ENCODE measurements at places on chromosomes 7 and 10.

DNA sequence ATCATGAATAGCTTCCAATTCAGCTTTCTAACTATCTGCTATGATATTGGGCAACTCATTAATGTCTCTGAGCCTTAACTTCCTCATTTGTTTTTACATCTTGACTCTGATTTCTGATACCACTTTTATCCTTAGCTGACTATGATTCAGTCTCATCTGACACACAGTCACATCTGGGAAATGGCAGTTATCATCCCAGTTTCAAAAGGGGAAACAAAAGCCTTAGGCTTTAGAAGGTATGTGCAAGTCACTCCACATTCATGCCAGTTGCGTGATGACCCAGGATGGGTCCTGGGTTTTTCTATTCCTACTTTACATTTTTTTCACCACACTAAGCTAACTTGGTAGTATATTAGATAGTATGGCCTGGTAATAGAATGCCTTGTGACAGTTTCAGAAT is 12.7 kb downstream of the SCIN start:
- no peak for DNase-seq

- DNase-seq = no peak
Observed at GRCh38 chr7:101576998-101577397, 52.1 kb downstream of the MYL10 start.

DNA sequence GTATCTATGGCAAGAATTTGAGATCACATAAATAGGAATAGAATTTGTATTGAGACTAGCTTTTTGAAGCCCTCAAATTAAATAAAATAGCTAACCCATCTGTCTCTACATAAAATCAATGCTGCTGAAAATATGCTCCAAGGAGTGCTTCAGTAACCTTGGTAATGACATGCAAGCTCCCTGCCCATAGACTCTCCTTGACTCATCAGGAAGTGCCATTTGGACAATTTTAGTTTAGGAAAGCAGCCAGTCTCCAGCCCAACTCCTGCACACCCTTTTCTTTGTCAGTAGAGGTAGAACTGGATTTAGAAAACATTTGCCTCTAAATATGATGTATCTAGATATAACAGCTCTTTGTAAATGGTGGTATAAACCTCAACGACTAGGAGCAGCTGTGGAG is 69.9 kb upstream of the PTPRZ1 start:
- no peak for DNase-seq

DNA sequence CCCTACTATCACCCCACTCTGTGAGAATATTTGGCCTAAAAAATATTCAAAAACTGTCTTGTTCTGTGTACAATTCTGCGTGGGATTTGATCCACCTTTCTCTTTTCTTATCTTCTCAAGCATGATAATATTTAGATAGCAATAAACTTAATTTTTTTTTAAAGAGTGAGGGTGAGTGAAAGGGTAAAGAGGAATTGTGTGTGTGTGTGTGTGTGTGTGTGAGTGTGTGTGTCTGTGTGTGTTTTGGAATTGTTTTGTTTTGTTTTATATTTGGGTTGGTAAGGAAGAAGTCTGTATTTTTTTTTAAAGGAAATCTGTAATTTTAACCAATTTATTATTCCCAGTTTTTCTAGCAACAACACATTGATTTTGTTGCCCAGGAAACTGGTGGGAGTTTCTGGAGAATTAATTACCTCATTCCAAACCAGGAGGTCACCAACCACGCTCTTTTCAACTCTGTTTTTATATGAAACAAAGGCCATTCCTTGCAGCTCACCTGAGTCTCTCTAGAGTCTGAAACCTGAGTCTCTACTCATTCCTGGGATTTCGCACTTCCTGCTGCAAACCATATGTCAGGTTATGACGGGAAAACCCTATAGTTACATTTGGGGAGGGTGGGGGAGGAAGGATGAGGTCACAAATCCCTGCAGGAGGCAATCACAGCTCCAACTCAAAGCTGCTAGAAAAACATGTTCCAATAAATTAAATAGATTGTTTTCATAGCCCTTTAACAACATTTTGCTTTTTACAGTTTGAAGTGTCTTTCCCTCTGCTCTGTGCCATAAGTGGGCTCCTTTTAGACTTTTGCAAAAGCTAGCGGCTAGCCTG is 38.1 kb upstream of the XPNPEP1 start:
- no peak for DNase-seq

DNA sequence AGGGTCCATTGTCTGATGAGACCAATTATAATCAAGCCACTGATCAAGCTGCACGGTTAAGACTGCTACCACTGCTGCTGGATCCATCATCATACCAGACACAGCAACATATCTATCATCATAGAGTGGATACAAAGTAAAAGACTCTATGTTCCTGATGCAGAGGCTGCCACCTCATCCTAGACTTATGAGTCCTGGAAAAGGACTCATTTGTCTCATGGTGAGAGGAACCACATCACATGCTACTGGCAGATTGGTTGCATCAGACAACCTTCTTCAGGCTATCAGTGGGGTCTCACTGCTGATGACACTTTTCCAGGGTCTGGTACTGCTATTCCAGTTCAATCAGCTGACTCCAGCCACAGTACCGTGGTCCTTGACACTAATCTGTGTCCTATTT is 79.0 kb downstream of the ABI1 start:
- no peak for DNase-seq

- no peak for DNase-seq
Observed at GRCh38 chr10:10914144-10914543, 103.5 kb upstream of the CELF2 start.

DNA sequence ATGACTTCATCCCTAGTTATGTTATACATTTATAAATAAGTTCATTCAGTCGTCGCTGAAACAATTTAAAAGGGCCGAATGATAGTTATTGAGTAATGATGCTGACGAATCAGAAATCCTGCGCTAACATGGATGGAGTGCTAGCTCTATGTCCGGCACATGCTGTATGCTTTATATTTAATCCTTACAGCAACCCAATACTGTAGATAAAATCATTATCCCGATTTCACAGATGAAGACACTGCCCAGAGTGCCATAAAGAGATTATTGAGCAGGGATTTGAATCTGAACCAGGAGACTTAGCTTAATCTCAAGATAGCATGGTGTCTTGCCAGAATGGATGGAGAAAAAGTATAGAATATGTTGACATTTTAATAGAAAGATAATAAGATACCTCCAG is 1.1 kb upstream of the ICA1 start:
- DNase-seq = no peak

GRCh38 chr7:495761-496321 is 23.8 kb downstream of the PDGFA start:
- no peak for DNase-seq

DNA sequence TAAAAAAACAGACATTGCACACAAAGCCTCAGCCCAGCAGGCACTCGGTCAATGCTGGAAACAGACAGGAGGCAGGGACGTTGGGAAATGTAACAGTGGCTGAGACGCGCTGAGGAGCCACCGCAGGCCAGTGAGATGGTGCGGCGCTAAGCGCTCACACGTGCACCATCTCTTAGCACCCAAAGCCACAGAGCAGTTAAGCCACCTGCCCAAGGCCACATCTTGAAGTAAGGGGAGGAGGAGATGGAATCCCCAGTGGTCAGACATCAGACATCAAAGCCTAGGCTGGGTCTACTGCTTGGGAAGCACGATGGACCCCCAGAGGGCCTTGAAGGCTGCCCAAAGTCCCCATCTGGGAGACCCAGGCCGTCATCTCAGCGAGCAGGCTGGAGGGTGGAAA is 15.6 kb downstream of the LAT2 start:
- no peak for DNase-seq

DNA sequence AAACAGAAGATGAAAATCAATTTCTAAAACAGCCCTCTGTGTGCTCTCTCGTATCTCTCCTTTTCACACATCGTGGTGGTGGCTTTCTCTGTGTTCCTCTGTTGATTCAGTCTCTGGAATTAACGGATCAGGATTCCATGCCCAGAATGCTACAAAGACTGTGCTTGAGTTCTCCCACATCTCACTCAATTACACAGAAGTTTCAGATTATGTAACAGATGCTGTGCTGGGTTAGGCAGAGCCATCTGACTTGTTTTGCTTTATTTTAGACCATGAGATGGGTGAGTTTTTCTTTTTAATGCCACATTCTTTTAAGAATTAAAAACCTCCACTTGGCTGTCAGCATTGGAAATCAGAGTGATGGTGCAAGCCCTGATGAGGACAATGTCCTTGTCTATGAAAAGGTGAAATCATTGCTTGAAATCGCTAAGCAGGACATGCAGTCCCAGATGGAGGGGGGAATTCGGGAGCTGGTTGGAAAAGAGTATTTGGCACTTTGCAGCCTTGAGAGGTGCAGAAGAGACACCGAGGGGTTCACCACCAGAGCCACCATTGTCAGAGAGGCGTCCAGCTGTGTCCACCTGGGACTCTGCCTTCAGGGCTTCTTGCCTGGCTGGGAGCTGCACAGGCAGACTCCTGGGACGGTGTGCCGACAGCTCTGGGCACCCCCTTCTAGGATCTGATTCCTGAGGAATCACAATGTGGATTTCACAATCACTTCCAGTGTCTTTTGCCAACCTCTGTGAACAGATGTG is 80.4 kb downstream of the EGFR start:
- no peak for DNase-seq

DNA sequence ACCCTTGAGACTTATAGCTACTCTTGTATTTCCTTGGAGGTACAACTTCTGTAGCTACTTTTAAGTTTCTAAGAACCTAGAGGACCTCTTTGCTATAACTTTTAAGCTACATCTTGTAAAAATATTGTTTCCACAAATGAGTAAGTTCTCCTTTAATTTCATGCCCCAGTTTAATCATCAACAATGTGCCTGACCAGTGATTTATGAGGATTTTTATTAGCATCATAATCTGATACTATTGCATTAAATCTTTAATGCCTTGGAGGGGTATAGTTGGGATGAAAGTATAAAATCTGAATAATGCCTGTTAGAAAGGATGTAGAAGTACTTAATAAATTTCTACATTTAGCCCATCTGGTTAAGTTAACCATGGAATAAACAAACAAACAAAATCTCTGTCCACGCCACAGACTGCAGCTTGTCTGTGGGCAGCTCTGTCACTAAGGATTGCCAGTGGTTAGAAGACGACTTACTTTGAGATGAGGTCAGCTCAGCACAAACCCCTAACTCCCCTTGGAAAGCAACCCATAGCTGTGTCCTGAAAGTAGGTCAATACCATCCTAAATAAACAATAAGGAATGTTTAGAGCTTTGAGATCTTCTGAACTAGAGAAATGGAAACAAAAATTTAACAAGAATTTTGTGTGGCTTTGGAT is 18.3 kb downstream of the UBE2D1 start:
- DNase-seq = no peak

- DNase-seq = no peak
Observed at GRCh38 chr7:36315309-36315944, 74.2 kb upstream of the ANLN start.

DNA sequence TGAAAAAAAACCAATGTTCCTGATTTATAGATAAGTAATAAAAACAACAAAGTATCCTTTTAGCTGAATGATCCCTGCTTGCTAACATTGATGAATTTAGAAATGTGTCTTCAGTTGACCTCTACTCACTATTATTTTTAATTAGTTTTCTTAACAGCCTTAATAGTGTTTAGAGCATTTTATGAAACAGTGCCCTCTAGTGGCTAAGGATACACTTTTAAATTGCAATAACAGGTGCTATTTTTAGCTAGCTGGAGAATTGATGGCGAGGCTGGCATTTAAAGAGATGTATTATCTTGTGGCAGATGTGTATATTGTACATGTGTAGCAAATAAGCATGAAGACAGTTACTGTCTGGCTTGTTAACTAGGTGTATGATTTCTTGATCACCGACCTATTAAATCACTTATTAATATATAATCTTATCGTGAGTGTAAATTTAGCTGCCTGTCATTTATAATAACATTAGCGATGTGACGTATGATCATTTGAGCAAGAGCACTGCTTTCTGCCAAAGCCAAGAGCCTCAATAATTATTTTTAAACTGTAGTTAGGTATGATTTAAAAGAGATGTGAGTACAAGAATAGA is 451.9 kb downstream of the DPP6 start:
- no peak for DNase-seq

- peak; percentile 27 for DNase-seq
Observed at GRCh38 chr10:88389456-88389855, 193.7 kb downstream of the RNLS start.

DNA sequence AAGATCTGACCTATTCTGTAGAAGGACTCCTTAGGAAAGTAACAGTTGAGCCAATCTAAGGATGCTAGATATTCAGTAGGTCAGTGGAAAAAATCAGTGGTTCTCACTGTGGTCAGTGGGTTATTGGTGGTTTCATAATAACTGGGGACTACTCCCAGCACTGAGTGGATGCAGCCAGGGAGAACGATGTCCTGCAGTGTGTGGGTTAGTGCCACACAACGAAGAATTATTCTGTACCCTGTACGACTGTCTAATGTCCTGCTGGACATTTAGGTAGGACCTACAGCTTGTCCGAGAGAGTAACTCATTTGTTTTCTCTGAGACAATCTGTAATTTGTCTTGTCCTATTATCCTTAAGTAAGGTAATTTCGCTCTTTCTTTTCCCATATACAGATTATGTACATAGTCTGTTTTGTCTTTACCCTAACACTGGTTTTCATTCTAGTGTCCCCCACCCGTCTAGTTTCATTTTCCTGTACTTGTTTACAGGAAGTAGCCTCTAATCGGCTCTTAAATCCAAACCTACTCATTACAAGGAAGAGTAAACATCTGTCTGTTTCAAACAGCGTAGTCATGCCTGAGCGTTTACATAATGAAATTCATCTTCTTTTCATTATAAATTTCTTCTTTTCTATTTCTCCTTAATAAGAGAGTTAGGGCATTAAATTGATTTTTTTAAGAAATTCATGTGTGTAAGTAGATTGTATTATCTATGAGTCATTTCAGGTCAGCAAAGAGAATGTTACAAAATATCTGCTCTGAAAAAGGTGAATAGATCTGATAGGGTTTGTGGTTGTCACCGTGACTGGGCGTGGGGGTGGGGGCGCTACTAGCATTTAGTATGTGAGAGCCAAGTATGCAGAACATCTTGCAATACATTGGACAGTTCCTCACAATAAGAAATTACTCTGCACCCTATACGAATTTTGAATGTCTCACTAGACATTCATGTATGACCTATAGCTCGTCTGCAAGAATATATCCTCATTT is 8.3 kb upstream of the ZC3HAV1L start:
- peak; percentile 78 for DNase-seq

DNA sequence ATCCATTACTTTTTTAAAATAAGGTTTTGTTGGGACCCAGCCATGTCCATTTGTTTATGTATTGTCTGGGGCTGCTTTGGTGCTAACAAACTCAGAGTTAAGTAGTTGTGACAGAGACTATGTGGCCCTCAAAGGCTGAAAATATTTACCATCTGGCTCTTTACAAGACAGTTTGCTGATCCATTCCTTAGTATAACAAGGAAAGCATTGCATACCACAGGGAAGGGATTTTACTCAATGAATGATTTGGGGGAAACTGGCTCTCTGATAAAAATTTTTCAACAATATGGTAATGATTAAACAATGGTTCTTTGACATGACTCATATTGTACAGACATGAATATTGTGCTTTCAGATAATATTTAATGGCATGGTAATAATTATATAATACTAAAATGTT is 738.1 kb downstream of the KCNMA1 start:
- DNase-seq = no peak

DNA sequence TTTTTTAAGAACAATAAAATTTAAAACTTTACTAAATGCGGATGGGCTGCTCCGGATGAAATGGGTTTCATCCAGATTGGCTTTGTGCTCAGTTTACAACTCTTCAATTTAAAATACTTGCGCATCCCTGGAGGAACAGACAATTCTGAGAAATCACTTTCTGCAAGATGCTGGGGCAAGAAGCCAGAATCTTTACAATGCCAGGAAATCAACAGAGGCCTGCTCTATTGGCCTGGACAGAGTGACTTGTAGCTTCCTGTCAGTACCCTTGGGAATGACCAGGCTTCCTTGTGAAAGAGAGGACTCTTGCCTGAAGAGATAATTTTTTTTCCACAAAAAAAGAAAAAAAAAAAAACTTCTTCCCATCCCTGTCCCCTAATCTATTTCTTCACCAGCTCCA is 3.9 kb upstream of the FAM13C start:
- no peak for DNase-seq

Data from stimulated activated CD4-positive, alpha-beta T cell treated with anti-CD3 and anti-CD28 coated beads, Interleukin-4, amount 100 ng/mL, for 24 hours (primary cell).